ENCODE measurements at places on chromosomes 6 and 20.
A peak's percentile ranks its signal among the peaks of the same experiment; 100 is the strongest.

DNA sequence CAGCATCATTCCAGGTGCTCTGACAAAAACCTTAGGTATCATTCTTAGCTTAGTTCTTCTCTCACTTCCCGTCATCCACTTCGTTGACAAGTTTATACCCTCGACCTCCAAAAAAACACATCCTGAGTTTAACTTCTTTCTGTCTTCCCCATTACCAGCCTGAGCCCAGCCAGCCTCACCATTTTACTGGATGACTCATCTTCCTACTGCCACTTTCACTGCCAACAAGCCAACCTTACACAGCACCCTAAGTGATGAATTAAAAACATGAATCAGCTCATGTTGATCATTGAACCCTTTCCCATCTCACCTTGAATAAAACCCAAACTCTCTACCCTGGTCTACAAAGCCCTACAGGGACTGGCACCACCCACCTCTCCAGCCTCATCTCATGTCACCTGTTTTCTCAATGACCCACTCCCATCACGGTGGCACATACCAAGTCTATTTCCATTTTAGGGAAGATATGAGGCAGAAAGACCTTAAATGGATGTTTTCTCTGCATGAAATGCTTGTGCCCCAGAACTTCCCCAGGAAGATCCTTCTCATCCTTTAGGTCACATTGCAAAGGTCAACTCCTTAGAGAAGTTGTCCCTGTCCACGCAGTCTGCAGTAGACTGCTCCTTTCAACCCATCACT, 9.9 kb upstream of the UST start:
- DNase-seq = no peak

DNA sequence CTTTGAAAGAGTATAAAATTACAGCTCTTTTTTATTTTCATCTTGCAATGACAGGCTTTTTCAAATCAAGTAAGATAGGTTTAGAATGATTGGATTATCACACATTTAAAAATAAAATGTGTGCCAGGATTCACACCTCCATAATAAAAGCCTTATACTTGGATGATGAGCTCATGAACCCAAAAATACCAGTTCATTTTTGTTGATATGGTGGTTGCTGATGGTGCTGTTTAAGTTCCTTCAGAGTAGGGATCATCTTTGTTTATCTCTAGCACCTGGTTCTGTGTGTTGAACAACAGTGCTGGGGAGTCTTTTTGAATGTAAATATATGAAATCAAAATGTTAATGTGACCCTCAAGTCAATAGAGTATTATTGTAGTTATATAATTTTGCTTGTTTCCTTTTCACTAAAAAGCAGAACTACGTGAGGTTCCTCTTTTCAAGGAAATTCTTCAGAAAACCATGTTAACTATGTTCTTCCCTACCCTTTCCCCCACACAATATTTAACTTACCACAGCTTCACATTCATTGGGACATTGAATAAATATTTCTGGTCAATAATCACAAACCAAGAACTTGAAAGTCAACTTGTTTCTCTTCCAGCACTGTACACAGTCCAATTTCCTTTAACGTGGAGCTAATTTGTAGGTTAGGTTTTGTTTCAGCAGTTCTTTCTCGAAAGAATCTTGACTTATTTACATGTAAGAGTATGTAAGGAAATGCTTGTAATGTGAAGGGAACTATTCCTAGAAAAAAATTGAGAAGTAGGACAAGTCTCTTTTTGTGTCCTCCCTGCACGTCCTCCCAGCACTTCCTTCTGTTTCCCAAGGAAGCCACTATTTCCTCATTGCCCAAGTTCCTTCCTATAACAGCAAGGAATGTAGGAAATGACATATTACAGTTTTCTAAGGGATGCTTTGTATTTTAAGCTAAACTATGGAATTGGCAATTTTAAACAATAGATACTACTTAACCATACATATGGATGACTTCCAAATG, 945.9 kb upstream of the CITED2 start:
- no peak for DNase-seq

DNA sequence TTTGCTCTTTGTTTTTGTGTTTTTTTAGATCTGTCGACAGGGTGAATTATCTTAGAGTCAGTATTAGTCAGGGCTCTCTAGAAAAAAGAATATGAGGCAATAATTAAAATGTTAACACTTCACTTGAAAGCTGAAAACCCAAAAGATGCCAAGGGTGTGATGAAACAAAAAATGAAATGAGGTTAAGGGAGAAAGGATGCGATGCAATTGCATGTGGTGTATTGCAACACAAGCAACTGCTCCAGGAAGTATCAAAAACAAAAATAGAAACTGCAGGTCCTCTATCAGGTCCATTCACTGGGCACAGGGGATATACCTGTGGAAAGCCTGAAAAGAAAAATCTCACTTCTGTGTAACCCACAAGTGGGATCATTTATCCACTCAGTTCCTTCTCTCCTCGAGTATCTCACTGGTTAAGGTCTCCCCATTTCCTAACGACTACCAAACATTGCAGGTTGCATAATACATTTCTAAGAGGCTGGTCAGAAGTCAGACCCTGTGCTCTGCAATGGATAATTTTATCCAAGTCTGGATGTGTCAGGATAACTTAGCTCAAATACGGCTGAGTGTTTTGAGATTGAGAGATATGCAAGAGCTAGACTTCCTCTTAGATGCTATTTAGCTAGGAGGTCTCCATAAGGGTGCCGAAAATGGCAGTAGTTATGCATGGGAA, 257.7 kb upstream of the GJE1 start:
- DNase-seq = peak; percentile 15

GRCh38 chr6:44540881-44541280, 153.4 kb downstream of the CDC5L start:
- DNase-seq = no peak

DNA sequence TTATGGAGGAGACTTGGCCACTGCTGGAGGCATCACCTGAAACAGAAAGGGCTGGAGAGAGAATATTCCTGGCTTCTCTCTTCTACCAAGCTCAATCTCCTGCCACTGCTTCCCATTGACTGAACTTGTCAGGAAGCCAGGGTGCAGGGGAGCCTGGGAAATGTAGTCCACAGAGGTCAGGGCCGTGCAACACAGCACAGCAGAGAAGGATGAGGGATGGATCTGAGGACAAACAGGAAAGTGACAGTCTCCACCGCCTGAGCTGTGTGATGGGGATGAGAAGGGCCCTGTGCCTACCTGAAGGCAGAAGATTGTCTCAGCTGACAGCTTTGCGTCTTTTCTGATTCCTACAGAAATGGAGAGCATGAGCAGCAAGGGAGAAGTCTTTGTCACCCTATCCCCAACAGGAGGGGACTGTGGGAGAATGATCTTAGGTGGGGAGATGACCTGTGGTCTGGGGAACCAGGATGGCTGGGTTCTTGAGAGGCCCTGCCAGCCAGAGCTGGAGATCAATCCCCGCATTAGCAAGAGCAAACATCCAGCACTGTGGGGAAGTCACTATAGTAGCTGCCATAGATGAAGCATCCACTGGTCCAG, 114.2 kb downstream of the SNX5 start:
- DNase-seq = peak; percentile 46

- DNase-seq = no peak
Observed at GRCh38 chr20:59393142-59393541, 92.7 kb downstream of the EDN3 start.

- no peak for DNase-seq
Observed at GRCh38 chr6:73548458-73549446, 27.9 kb upstream of the EEF1A1 start.

DNA sequence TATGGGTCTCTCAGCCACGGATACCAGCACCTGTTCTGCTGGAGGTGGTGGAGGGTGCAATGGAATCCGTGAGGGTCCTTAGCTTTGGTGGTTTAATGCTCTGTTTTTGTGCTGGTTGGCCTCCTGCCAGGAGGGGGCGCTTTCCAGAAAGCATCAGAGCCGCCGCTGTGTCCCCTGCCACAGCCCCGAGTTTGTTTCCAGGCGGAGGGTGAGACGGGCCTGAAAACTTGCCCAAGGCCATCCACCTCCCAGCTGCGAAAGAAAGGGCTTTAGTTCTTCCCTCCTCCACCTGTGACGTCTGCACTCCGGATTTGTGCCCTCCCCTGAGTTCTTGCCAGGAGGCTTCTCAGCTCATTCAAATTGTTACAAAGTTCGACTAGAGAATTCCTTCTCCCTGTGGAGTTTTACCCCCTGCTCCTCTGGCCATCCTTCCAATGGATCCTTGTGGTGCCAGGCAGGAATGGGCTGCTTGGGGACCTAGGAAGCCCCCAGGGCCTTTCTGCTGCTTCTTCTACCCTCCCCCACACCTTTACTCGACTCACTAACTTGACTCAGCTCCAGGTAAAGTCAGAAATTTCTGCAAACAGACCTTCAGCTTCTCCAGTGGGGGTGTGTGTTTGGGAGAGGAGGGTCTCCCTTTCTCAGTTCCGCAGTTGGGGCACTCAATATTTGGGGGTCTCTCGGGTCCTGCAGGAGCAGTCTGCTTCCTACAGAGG, 873.7 kb downstream of the KIF16B start:
- DNase-seq = no peak

GRCh38 chr6:35259948-35260590, 534 bp downstream of the ZNF76 start:
- peak; percentile 82 for DNase-seq

GRCh38 chr6:38364127-38364526, 275.6 kb downstream of the BTBD9 start:
- no peak for DNase-seq
